ENCODE measurements at places on chromosomes 7 and 10.

DNA sequence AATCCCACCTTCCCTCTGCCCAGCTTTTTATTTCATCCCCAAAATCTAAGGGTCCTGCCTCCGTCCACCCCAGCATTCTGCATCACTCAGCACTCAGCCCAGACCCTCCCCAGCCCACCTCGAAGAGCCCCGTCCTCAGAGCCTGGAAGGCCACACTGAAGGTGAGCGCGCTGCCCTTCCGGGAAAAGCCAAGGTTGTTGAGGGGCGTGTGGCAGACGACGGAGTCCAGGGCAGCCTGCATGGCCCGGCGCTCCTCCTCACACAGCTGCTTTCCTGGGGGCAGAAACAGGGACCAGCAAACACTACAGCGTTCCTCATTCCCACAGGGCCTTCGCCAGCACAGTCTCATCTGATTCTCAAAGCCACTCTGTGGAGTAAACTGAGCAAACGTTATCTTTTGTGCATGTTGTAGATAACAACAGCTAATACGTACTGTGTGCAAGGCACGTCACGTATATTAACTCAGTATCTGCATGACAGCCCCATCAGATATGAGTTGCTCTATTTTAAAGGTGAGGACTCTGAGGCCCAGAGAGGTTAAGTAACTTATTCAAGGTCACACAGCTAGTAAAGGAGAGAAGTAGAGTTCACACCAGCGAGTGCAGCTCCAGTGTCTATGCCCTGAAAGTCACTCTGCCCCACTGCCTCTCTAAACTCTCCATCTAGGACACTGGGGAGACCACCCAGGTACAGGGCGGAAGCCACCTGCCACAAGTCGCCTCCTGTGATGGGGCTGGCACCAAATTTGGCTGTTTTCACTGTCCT is 2.8 kb downstream of the TRAPPC14 start:
- no peak for DNase-seq

DNA sequence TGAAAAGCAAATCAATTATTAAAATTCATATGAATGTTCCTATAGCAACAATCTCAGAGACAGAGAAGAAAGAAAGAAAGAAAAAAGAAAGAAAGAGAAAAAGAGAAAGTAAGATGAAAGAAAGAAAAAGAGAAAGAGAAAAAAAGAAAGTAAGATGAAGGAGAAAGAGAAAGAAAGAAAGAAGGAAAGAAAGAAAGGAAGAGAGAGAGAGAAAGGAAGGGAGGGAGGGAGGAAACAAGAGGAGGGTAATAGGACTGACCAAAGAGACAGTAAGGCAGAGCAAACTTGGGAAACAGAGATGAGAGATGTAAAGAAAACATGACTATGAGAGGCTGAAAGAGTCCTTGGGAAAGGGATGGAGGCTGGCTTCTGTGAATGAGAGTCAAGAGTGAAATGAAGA is 458.4 kb downstream of the SORCS1 start:
- DNase-seq, result no peak

- DNase-seq, result no peak
Observed at GRCh38 chr10:21494191-21495001, 31.1 kb downstream of the SKIDA1 start.

DNA sequence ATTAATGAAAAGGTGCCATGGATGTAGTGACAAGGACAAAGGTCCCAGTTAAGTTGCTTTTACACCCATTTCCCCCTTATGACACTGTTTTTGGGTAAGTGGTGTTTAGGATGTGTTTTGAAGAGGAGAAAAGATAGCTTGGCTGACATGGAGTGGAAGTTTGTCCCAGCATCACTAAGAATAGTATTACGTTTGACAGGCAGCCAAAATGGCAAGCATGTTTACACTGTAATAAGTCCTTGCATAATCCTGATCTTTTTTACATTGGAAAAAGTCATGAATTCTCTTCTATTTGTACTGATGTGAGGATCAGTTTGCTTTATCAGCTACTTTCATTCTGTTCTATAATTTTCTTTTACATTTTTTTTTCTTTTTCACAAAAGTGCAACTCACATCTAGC is 137.8 kb downstream of the CHRM2 start:
- DNase-seq, result no peak

DNA sequence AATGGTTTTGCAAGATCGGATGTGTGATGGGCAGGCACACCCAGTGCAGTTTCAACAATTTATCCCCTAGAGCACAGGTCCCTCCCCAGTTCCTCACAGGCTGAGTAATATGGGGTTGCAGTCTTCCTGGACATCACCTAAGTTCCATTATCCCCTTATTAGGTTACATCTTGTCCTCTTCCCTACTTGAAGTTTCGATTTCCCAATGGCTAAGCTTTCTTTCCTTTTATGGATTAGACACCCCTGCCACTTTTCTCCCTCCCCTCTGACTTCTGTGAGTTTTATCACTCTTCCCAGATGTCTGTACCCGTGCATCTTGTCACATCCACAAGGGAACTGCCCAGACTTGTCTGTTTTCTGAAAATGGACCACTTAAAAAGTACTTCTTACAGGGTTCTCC is 2.4 kb upstream of the NIPSNAP2 start:
- no peak for DNase-seq

DNA sequence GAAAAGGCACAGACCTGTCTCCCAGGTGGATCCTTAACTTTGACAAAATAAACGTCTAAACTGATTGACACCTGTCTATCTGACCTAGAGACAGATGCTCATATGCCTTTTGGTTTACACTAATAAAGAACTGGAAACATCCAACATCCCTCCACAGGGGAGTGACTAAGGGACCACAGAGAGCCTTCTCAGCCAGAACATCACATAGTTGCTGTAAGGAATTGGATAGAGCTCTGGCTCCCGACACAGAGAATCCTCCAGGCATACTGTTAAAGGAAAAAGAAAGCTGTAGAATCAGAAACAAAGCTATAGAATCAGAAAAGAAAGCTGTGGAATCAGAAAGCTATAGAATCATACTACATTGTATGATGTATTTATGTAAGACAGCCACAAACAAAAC is 258.8 kb downstream of the STK31 start:
- no peak for DNase-seq

GRCh38 chr7:24637021-24637420 is 63.8 kb downstream of the PALS2 start:
- no peak for DNase-seq

GRCh38 chr10:51052163-51052562 is 22.1 kb upstream of the PRKG1 start:
- DNase-seq, result no peak

GRCh38 chr7:44288381-44288685 is 37.1 kb downstream of the CAMK2B start:
- no peak for DNase-seq

- DNase-seq, result no peak
Observed at GRCh38 chr7:151384352-151384697, 25.5 kb downstream of the WDR86 start.

DNA sequence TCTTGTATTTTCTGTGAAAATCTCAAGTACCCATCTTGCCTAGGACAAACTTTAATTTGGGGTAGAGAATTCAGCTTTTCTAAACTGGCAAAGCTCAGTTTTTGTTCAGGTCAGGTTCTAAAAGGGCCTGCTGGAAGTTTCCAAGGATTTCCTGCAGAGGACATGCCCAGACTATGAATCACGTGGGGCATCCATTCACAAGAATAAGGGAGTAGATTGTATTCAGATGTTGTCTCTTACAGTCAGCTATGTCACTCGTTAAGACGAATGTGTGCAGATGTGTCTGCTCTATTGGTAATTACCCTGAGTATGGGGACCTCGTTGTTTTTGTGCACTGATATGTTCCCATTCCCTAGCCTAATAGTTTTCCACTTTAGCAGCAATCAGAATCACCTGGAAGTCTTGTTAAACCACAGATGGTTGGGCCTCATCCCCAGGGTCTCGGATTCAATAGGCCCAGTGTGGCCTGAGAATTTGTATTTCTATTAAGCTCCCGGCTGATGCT is 81.0 kb upstream of the ITPRID1 start:
- DNase-seq, result no peak

DNA sequence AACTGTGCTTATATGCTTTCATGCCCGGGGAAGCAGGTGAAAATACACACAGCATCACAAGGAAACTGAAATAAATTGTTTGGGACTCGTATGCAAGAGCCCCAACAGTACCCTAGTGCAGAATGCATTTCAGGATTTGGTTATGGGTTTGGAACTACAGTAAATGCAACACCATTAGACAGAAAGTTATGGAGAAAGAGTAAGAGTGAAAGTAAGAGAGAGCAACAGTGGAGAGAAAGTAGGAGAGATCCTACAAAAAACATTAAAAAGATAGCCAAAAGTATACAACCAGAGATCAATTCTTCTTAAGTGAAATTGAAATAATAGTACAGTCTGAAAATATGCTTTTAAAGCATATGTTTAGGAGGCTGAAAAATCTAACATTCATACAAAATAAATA is 231.1 kb downstream of the TFEC start:
- DNase-seq, result no peak

- no peak for DNase-seq
Observed at GRCh38 chr10:44010873-44011602, 362.4 kb upstream of the ZNF32 start.

DNA sequence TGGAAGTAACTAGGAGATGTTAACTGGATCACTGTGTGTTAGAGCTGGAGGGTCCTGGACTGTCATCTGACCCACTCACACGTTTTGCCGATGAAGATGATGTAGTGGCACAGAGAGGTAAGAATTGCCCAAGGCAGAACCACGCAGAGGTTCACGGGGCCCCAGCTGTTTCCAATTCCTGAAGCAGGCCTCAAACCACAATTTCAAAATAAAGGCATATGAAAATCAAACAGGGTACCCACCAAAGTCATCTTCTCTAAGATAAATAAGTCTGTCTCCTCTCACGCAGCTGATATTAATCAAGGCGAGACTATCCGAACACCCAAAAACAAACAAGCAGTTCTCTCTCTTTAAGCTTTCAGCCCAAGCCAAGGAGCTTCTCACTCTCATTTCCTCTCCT is 113.3 kb upstream of the JCAD start:
- DNase-seq, result no peak

DNA sequence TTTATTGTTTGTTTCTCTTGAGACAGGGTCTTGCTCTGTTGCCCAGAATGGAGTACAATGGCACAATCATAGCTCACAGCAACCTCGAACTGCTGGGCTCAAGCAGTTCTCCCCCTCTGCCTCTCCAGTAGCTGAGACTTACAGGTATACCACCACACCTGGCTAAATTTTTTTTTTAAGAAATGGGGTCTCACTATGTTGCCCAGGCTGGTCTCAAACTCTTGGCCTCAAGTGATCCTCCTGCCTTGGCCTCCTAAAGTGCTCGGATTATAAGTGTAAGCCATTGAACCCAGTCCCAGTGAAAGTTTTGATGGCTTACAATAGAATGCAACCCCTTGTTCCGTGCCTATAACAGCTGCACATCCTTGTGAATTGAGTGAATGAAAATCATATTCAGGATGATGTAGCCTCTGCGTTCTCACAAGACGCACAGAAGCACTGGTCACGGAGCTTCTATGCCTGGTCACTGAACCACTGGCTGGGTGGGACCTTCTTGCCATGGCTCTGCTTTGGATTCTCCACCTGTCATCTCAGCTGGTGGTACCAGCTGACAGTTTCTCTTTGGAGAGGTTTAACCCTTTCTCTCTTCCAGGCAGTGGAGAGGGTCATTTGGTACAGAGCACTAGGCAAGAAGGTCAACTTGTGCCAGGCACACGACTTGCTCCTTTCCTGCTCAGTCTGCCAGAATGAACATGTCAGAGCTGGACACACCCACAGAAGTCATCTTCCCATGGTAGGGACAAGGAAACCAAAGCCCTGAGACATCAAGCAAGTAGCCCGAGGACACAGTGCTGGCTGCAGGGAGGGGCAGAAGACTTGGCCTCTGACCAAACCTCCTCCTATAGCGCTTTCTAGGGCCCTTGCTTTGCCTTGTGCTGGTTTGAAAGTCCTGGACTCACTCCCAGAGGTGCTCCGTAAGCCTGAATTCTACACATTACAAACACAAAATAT is 89.6 kb downstream of the ATXN7L1 start:
- DNase-seq, result no peak

GRCh38 chr10:132248455-132249225 is 59.1 kb downstream of the STK32C start:
- no peak for DNase-seq

DNA sequence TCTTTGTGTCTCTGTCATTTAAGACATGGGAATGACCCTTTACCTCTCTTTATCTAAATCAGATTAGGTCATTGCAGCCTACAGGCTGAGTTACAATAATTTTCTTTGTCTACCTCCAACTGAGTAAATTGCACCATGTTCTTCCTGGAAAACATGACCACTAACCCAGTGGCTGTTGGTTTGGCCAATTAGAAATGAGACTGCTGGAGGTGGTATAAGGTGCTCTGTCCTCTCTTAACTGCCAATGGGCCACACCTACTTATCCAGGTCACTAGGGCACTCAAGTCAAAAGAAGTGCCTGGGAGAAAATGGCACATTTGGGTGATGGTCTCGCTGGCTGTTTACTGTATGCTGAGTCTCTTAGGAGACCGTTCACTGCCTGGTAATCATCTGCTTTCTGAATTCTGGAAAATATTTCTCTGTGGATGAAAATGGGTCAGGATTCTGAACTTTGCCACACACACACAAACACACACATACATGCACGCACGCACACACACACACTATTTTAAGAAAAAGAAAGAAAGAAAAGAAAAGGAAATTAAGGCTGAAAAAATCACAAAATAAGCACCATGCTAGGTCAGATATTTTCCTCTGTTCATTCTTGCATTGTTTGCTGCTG is 16.4 kb downstream of the STAMBPL1 start:
- DNase-seq, result no peak

- no peak for DNase-seq
Observed at GRCh38 chr7:13822678-13823077, 166.8 kb downstream of the ETV1 start.

- DNase-seq, result no peak
Observed at GRCh38 chr10:71253981-71254818, 41.8 kb downstream of the UNC5B start.

All from CD4-positive, alpha-beta T cell treated with Interleukin-15 for 4 hours (primary cell).